Common myeloid progenitor, CD34-positive (primary cell): ENCODE measurements at places on chromosomes 2 and 18.
A peak's percentile ranks its signal among the peaks of the same experiment; 100 is the strongest.

DNA sequence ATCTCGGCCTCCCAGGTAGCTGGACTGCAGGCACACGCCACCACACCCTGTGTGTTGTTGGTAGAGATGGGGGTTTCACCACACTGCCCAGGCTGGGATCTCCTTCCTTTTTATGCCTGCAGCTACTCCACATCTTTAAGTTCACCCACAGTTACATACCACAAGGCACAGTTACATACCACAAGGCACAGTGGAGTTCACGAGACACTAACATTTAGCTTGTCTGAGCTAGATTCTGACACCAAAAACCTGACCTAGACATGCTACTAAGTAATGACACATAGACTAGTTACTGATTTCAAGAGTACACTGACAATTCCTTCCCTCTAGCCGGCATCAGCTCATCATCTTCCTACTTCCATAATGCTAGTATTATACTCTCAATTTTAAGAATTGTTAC lies 4.3 kb downstream of the POLR2D start:
- DNase-seq, result no peak

- no peak for DNase-seq
These were observed 30.2 kb upstream of the BOD1L2 start for GRCh38 chr18:57116598-57117132.

DNA sequence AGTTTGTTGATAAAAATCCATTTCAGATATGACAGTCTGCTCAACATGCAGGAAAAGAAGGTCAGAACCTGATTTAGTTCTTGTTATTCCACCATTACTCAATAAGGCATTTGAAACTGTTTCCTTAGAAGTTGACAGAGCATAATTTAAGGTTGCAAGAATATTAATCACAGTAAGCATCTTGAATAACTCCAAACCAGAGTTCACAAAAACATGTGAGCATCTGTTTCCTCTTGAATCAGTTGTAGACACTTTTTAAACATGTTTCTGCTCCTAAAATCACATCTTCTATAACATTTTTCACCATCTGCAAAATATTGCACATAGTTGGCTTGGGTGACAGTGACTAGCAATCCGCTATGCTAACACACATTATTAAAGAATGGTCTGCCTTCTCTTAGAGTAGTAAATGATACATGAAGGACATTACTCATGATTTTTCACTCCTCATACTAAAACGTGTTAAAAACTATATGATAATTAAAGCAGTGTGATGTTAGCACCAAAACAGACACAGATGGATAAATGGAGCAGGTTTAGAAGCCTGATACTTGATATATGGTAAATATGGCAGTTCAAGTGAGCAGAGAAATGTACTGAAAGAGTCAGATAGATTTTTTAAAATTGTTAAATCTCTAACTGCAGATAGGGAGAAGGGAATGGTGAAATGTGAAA lies 30.3 kb downstream of the AKAIN1 start:
- DNase-seq, result peak; percentile 96

- no peak for DNase-seq
These were observed 466.2 kb upstream of the NRP2 start for GRCh38 chr2:205216092-205216491.

GRCh38 chr2:41782306-41783158 lies 265.3 kb upstream of the PKDCC start:
- DNase-seq, result peak; percentile 63

- DNase-seq, result no peak
These were observed 92.0 kb upstream of the BCL2L11 start for GRCh38 chr2:111028720-111029119.

DNA sequence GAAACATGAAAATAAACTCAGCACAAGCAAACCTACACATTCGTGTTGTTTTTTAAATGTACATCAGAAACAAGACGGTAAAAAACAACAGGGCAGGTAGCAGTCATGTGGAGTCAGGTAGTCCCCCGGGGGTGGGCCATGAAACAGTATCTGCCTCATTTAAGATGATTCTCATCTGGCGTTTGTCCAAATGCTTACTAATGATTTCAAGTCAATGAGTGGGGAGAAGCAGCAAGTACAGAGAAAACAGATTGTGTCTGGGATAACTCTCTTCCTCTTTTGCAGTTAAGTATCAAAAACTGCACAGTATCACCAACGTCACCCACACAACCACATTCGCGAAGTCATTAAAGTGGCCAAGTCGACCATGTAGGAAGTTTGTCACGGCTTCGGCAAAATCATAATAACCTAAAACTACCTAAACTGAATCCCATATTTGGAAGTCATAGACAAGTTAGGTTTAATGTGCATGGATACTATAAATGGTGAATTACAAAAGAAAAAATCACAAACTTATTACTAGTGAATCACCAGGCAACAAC lies 1.3 kb downstream of the LAPTM4A start:
- peak; percentile 97 for DNase-seq

- peak; percentile 62 for DNase-seq
These were observed 5.0 kb downstream of the RUFY4 start for GRCh38 chr2:218074031-218074430.

- no peak for DNase-seq
These were observed 785.2 kb upstream of the GYPC start for GRCh38 chr2:125870746-125871145.

DNA sequence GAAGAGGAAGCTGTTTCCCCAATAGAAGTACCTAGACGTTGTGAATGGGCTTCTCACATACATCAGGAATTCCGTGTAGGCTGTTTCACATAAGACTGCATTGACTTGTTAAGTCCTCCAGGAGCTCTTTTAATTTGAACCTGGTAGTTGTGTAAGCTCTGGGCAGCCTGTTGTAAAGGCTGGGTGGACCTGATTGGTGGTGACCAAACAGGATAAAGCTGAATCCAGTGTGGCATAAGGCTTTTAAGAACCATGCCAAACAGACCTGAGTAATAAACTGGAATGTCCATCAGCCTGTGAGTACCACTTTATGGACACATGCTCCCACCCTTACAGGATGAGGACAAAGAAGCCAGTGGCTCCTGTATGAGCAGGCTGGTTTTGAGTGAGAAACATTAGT lies 24.1 kb downstream of the RMND5A start:
- DNase-seq, result no peak

DNA sequence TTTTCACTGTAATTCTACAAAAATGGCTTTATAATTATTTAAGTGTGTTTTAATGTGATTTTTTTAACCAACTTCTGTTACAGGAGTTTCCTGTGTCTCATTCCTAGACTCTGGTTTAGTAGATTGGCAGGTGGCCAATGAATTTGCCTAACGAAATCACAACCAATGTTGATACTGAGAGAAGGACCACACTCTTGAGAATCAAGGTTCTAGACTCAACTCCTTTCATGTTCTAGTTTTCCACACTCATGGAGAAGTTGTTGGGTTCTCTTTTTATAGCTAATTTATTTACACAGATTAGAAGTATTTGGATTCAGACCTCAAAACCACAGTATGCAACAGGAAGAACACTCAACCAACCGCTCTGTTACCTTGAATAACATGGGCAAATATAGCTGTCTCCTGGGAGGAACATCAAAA lies 22.6 kb upstream of the USP34 start:
- peak; percentile 60 for DNase-seq
